Bone marrow (tissue), 2 donors: ENCODE measurements at places on chromosomes 5 and 9.

DNA sequence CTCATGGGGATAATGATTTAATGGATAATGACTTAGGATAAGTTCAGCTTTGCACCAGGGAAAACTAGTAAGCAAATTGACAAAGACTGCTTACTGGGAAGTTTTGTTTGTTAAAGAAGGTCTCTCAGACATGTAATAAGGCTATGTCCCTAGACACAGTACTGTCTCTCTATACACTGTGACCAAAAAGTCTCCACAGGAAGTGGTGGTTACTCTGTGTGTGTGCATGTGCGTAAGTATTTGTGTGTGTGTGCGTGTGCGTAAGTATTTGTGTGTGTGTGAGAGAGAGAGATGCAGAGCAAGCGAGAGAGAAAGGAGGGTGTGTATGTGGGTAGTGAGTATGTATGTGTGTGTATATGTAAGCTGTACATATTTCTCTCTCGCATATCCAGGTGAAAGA is 229.6 kb downstream of the GLIS3 start:
- DNase-seq: no peak

DNA sequence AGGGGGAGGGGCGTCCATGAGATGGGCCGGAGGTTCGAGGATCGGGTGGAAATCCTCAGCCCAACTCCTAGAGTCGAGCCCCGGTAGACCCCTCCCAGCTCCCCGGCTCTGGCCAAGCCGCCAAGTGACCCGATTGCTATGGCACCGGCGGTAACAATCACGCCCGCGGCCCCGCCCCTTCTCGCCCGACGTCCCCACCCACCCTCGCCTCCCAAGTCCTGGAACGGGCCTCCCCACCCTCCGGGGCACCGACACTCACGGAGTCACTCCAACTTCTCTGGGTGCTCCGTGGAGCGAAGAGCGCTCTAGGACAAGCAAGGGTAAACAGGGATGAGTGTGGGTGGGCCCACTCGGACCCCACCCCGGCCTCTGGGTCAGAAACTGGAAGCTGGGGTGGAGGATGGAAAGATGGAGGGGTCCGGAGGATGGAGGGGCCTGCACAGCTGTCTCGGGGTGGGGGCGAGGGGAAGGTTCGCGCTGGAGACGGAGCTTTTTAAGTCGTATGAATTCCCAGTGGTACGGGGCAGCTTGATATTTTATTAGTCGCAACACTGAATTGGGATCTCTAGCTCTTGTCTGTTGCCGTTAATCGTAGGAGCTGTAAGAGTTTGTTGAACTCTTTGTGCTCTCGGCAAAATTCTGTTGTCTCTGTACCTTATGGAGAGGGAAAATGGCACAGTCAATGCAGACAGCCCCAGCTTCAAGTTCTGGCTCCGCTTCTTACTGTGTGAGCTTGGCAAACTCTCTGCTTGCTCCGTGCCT is at the start of gene SPACA9:
Gene SPACA9, plus strand, starts transcription at position 204 of the 762 bp plus-strand sequence. CDS start 5,050 bp downstream, outside the sequence.
- DNase-seq: no peak

- no peak for DNase-seq
Observed at GRCh38 chr9:93190656-93191353, 6.9 kb downstream of the WNK2 start.

DNA sequence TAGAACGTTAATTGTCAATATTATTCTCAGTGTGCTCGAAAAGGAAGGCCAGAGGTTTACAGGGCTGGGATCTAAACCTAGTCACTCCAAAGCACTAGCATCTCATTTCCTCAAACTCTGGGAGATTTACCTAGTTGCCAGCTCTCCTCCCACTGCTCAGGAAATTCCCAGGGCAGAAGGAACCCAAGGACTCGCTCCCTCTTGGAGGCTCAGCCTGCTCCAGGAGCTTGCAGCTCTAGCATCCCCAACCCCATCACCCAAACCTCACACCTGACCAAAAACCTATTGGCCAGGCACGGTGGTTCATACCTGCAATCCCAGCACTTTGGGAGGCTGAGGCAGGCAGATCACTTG is 26.0 kb downstream of the SERINC5 start:
- no peak for DNase-seq

DNA sequence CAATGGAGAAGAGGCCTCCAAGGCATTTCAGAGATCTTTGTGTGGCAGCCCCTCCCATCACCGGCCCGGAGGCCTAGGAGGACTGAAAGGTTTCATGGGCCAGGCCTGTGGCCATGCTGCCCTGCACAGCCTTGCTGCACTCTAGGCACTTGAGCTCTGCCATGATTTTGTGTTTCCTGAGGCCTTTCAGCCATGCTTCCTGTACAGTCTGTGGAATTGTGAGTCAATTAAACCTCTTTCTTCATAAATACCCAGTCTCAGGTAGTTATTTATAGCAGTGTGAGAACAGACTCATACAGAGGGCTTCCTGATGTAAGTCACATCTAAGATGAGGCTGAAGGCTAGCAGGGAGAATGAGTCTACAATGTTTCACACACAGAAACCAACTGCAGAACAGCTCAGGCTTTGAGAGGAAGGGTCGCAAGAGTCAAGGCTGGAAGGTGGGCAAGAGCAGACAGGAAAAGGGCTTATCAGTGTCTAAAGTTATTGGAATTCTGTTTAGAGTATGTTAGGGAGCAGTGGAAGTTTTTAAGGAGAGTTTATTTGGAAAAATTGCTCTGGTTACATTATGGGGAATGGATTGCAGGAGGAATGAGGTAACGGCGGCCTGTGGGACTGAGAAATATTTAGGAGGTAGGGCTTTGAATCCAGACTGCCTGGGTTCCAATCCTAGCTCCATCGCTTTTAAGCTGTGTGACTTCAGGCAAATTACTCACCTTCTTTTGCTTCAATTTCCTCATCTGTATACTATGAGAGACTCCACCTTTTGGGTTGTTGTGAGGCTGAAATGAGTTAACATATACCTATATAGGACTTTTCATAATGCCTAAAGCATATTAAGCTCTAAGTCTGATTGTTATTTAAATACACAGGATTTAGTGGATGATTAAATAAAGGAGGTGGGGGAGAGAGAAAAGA is 291.2 kb downstream of the CWC27 start:
- DNase-seq: no peak

DNA sequence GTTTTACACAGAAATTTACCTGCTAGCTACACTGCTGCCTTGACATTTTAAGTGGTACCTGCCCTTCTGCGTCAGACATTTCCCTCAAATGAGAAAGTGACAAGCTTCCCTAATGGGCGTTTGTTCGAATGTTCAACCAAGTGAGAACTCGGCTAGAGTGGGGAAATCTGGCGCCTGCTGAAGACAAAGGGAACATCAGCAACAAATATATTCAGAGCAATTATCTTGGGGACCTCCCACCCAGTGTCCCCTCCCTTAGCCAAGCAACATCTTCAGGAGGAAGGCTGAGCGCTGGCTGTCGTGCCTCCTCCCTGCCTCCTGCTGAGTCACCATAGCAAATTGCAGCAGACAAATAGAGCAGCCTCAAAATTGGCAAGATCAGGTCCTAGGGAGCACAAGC is 57.1 kb downstream of the MFAP3 start:
- DNase-seq: no peak
